Esophagus squamous epithelium (tissue), 5 donors: ENCODE measurements at places on chromosomes 7 and 10.

GRCh38 chr7:144787127-144787526 is 48.7 kb downstream of the TPK1 start:
- no peaks in the 10 kb centered on the region for H3K27me3 ChIP-seq
- H3K4me1 ChIP-seq = no peaks in the 10 kb centered on the region
- no peak overlapping the region for H3K4me3 ChIP-seq
- no peak for DNase-seq
- no peak overlapping the region for H3K27ac ChIP-seq

DNA sequence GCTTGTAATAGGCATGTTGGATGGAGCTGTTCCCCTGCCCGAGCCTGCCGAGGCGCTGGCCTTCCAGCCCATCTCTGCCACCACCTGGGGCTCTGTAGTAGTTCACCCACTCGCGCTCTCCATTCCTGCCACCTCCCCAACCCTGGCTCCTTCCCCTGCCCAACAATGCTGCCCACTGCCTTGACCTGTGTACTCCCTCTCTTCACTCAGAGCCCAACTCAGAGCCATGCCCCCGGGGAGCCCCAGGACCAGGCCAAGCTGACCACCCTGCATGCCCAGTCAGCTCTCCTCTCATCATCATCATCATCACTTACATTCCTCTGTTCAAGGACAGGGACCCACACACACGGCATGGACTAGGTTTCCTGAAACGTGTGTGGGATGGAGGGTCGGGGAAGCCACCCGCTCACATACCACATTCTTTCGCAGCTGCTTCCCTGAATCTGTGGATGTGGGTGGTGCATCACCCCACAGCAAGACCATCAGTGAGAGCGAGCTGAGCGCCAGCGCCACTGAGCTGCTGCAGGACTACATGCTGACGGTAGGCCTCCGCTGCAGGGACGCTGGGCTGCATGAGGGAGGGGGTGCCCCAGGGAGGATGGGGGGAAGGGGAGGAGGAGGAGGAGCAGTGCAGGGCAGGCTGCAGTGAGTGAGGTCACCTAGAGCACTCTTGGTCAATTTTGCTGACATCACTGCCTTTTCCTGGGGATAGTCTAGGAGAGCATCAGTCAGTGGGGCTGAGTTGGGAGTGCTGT is 15.6 kb downstream of the NACAD start:
- peaks cover 27% of the 10 kb centered on the region for H3K4me1 ChIP-seq
- H3K27ac ChIP-seq = no peak overlapping the region

GRCh38 chr7:98163704-98164494 is 47.3 kb upstream of the BHLHA15 start:
- no peak overlapping the region for H3K27ac ChIP-seq
- no peaks in the 10 kb centered on the region for H3K36me3 ChIP-seq
- no peak overlapping the region for H3K4me3 ChIP-seq
- H3K27me3 ChIP-seq = no peaks in the 10 kb centered on the region

- H3K4me3 ChIP-seq = no peak overlapping the region
- no peak overlapping the region for H3K27ac ChIP-seq
- H3K27me3 ChIP-seq = no peaks in the 10 kb centered on the region
- no peak for DNase-seq
- no peaks in the 10 kb centered on the region for H3K36me3 ChIP-seq
Measured at GRCh38 chr10:52276986-52277385, 37.1 kb upstream of the DKK1 start.

DNA sequence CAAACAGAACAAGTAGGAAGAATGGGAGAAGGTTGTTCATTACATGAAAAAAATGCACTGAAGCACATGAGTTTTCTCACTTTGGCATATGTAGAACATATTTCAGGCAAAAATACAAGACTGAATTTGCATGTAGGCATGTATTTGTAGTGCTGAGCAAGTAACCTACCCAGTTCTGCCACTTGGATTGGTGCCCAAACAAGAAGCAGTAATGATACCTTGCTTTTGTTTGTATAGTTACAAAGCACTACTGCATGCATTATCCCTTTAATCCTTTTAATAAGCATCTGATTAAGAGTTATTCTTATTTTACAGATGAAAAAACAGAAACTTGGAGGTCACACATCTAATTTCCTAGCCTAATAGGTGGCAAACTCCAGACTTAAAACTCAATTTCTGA is 23.1 kb upstream of the CTTNBP2 start:
- DNase-seq = no peak
- H3K4me1 ChIP-seq = no peaks in the 10 kb centered on the region
- no peaks in the 10 kb centered on the region for H3K27me3 ChIP-seq
- H3K36me3 ChIP-seq = no peaks in the 10 kb centered on the region
- no peak overlapping the region for H3K4me3 ChIP-seq

GRCh38 chr10:2106641-2107040 is 369.3 kb upstream of the ADARB2 start:
- H3K4me1 ChIP-seq = no peaks in the 10 kb centered on the region
- H3K4me3 ChIP-seq = no peak overlapping the region
- no peak for DNase-seq
- no peak overlapping the region for H3K27ac ChIP-seq

DNA sequence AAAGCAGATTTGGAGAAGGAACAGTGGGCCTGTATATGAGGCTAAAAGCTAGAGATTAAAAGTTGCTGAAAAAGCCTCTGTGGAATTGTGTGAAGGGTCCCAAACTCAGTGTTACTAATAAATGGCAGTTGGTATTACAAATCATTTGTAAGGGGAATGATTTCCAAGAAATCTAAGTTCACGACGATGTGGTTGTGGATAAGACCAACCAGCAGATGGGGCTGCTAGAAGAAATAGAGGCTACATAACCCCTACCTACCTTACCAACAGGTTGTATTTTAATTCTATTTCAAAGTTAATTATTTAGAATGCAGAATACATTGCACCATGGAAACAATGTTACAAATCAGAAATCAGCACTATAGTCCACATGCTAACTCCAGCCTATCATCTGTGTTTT is 377.1 kb downstream of the HPSE2 start:
- H3K27me3 ChIP-seq = no peaks in the 10 kb centered on the region
- no peak overlapping the region for H3K27ac ChIP-seq
- no peak for DNase-seq
- H3K36me3 ChIP-seq = no peaks in the 10 kb centered on the region

DNA sequence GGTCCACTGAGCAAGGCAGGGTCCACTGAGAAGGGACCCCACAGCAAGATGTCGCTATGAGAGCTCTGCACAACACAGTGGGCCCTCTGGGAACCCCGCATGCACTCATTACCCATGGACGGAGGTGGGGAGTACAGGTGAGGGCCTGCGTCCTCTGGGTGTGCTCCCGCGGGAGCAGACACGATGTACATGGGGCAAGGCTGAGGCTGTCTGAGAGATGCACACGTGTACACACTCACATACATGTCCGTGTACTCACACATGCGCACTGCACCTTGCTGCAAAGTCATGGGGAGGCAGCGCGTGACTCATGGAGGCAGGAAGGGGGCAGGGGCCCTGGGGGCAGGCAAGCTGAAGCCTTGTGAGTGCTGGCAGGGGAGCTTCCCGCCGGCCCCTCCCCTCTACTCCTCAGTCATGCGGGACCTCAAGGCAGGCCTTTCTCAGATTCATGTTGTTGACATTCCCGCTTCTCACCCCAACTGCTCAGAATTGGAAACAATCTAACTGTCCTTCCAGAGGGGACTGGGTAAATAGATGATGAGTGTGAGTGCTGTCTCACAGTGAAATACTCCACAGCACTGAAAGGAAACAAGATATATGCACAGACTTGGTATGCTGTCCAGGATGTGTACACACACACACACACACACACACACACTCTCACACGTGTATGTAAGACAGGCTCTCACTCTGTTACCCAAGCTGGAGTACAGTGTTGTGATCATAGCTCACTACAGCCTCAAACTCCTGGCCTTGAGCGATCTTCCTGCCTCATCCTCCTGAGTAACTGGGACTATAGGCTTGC is 40.0 kb downstream of the GOLGA7B start:
- no peak overlapping the region for H3K4me3 ChIP-seq
- peak overlapping the region; percentile 56 for H3K27ac ChIP-seq
- no peak for DNase-seq
- H3K27me3 ChIP-seq = no peaks in the 10 kb centered on the region

DNA sequence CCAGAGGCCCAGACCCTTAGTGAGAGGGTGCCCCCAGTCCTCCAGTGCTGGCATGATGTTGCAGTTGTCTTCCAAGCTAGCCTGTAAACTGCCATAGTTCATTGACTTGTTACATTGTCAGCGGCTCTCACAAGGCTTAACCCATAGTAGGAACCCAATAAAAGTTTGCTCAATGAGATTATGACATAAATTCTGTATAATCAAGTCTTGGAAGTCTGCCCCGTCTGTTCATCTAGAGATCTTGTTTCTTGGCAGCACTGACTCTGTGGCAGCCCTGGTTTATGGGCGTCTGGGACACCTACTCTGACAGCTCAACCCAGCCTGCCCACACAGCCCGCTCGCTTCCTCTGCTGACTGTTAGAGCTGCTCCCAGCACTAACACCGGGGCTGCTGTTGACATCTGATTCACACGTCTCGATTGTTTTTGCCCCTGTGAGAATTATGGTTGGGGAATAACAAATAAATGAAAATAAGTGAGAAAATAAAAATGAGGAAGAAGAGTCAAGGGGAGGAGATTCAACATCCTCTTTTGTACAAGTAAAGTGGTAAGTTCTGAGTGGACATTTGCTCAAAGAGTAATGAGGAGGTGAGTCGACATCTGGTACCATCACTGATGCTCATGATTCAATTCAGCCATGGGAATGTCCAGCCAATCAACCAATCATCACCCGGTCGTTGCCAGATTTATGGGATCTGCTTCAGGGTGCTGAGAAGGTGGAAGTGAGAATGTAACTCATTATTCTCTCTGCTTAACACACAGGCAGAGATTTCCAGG is 160.8 kb downstream of the SPAG6 start:
- H3K4me3 ChIP-seq = no peak overlapping the region
- no peaks in the 10 kb centered on the region for H3K27me3 ChIP-seq
- no peaks in the 10 kb centered on the region for H3K36me3 ChIP-seq
- H3K4me1 ChIP-seq = no peaks in the 10 kb centered on the region
- no peak for DNase-seq
- H3K27ac ChIP-seq = no peak overlapping the region

GRCh38 chr10:14009371-14010100 is 321.2 kb downstream of the FRMD4A start:
- H3K27ac ChIP-seq = peak overlapping the region; percentile 21
- H3K36me3 ChIP-seq = no peaks in the 10 kb centered on the region
- no peaks in the 10 kb centered on the region for H3K4me1 ChIP-seq

GRCh38 chr7:134721171-134721570 is 58.3 kb upstream of the CALD1 start:
- no peaks in the 10 kb centered on the region for H3K27me3 ChIP-seq
- H3K4me3 ChIP-seq = no peak overlapping the region
- DNase-seq = no peak
- peak overlapping the region; percentile 84 for H3K27ac ChIP-seq

GRCh38 chr10:98920807-98921206 is 314.8 kb downstream of the HPSE2 start:
- no peak overlapping the region for H3K27ac ChIP-seq
- H3K36me3 ChIP-seq = no peaks in the 10 kb centered on the region

- no peaks in the 10 kb centered on the region for H3K36me3 ChIP-seq
- H3K4me1 ChIP-seq = peaks cover 25% of the 10 kb centered on the region
- DNase-seq = no peak
- H3K27ac ChIP-seq = peak overlapping the region; percentile 14
- no peak overlapping the region for H3K4me3 ChIP-seq
Measured at GRCh38 chr10:23063973-23064812, 31.2 kb upstream of the MSRB2 start.

- no peak overlapping the region for H3K4me3 ChIP-seq
- DNase-seq = no peak
Measured at GRCh38 chr7:28155019-28155660, 25.5 kb downstream of the JAZF1 start.

DNA sequence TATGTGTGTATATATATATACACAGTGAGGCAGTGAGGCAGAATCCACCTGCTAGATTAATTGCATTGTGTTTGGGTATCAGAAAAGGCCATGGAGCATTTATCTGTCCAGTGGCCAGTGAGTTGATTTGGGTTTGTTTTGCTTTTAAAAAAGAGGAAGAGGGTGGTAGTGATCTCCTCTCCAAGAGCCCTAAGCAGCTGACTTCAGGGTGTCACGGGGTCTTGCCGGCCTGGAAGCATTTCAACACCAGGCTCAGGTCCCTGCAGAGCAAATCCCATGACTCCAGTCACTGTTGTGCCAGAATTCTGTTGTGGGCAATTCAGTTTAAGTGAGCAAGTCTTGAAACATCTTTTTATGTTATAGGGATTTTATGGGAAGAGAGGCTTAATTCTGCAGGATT is 30.6 kb upstream of the GPNMB start:
- H3K4me1 ChIP-seq = peaks cover 9% of the 10 kb centered on the region
- H3K36me3 ChIP-seq = no peaks in the 10 kb centered on the region
- no peaks in the 10 kb centered on the region for H3K27me3 ChIP-seq
- no peak for DNase-seq

DNA sequence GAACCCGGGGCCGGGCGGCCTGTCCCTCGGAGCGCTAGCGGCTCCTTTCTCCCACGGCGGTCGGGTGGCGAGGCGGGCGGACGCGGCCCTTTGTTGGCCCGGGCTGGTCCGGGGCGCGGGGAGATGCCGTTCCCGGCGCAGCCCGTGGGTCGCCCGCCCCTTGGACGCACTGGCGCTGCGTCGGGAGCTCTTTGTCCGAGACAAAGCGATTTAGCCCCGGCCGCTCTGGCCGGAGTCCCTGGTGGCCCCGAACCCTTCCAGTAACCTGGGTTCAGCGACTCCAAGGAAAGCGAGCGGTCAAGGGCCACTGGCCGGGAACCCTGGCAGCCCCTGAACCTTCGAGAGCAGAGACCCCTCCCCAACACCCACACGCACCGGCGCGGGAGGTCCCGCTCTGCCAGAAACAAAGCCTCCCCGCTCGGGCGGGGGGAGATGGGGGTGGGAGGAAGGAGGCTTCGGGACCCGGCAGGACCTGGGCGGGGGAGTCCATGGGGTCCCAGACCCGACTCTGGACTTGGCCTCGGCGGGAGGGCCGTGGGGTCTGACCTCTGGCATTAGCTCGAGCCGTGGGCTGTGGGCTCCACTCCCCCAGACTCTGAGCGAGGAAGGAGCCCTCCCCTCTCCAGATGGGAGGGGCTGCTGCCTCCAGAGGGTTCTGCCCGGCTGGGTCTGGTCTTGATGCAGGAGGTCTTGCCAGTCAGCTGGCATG is 836 bp downstream of the DPYSL4 start:
- peak overlapping the region; percentile 46 for H3K4me3 ChIP-seq
- H3K4me1 ChIP-seq = peaks cover 19% of the 10 kb centered on the region
- peaks cover 22% of the 10 kb centered on the region for H3K27me3 ChIP-seq
- no peaks in the 10 kb centered on the region for H3K36me3 ChIP-seq
- DNase-seq = no peak
- no peak overlapping the region for H3K27ac ChIP-seq

DNA sequence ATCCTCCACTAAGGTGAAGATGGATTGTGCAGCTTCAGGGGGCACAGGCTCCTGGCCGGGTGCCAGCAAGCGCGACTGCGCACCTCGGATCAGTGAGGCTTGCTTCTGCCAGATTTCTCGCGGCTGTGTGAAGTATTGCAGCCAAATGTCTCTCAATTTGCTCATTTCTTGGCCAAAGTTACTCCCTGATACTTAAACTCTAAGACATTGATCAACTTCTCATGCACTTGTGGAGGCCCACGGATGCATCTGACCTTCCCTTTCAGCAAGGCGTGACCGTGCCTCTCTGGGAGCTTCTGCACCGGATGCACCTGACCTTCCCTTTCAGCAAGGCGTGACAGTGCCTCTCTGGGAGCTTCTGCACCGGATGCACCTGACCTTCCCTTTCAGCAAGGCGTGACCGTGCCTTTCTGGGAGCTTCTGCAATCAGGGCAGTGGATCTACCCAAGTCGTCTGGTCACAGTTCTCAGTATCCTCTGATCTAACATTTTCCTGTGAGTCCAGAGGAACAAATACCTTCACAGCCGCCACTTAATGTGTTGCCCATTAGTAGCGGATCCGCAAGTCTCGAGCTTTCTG is 248.3 kb downstream of the ADARB2 start:
- no peak overlapping the region for H3K27ac ChIP-seq
- H3K27me3 ChIP-seq = peaks cover 7% of the 10 kb centered on the region
- H3K4me1 ChIP-seq = no peaks in the 10 kb centered on the region
- H3K4me3 ChIP-seq = no peak overlapping the region
